ENCODE measurements at places on chromosomes 6 and 20.
A peak's percentile ranks its signal among the peaks of the same experiment; 100 is the strongest.

- no peak for DNase-seq
Observed at GRCh38 chr6:10463491-10464481, 48.9 kb upstream of the TFAP2A start.

DNA sequence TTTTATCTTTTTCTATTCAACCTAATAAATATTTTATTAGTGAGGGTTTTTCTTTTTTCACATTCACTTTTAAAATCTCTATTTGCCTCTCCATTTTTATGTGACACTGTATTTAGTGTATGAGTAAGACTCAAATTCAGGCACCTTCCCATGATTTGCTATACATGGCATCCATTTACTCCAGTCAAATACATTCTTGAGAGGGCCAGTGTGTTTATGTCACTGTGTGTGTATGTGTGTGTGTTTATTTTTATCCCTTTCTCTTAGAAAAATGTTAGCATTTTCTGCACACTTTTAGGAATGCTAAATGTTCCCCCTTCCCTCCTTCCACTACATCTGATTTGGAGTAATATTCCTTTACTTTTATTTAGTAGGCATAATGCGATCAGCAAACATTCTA lies 290.0 kb downstream of the PACRG start:
- no peak for DNase-seq

GRCh38 chr20:37365760-37366638 lies 20.1 kb downstream of the SRC start:
- no peak for DNase-seq

- no peak for DNase-seq
Observed at GRCh38 chr6:157443066-157443800, 62.2 kb downstream of the ZDHHC14 start.

DNA sequence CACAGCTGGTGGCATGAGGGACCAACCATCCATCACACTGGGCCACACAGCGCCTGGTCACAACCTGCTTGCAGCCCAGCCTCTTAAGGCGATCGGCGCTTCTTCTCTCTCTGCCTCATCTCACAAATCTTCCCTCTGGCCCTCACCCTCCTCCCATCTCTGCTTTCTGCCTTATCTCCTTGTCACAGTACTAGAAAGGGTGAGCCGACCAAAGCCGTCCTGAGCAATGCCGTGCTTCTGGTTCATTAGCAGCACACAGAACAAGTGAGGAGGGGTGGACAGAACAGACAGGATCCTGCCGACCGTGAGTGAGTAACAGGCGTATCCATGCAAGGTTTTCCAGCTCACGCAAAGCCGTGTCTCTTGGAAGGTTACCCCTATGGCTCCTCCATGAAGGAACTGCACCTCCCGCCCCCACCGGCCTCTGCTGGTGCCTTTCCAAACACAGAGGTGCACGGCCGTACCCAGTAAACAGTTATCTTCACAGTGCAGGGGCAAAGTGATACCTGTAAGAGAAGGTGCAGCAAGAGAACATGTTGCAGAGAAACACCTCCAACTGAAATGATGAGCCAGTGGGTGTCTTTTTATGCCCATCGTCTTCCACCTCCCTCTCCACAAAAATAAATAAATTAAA lies 331.7 kb downstream of the FARS2 start:
- no peak for DNase-seq

DNA sequence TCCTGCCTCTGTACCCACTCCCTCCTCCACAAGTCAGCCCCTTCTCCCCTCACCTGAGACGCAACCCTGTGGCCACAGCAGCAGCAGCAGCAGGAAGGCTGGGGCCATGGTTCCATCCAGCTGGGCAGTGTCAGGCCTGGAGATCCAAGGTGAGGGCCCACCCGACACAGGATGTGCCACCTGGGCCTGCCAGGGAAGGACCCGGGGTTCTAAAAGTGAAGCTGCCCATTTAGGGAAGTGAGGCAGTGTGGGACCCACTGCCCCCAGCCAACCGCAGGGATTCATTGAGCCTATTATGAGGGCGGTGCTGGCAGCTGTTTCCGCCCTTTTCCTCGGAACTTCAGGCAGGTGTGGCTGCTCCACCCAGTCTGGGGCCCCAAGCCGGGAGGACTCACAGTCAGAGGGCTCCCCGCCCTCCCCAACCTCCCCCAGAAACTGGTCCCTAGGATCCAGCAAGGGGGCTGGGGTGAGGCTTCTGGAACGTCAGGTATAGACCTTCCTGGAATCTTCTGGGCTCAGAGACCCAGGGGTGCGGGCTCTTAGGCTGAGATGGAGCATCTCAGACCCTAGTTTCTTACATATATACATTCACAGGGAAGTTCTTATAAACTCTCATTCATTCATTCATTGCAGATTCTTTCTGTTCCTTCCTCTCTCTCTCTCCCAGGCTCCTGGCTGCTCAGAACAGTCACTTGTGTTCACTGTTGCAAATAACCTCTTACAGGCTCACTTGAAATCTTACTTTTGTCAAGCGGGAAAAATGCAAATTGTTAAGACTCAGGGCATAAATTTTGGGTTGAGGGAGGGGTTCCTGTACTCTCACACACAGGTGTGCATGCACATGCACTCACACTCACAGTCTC lies at the start of gene TREML2:
Gene TREML2 (minus strand): TSS at position 249 of the 863 bp plus-strand sequence. CDS start 141 bp downstream, at position 108.
- no peak for DNase-seq

GRCh38 chr6:136335736-136336363 lies 46.2 kb upstream of the BCLAF1 start:
- DNase-seq, result no peak

- DNase-seq, result no peak
Observed at GRCh38 chr6:26027491-26028211, 59.6 kb upstream of the HFE start.

DNA sequence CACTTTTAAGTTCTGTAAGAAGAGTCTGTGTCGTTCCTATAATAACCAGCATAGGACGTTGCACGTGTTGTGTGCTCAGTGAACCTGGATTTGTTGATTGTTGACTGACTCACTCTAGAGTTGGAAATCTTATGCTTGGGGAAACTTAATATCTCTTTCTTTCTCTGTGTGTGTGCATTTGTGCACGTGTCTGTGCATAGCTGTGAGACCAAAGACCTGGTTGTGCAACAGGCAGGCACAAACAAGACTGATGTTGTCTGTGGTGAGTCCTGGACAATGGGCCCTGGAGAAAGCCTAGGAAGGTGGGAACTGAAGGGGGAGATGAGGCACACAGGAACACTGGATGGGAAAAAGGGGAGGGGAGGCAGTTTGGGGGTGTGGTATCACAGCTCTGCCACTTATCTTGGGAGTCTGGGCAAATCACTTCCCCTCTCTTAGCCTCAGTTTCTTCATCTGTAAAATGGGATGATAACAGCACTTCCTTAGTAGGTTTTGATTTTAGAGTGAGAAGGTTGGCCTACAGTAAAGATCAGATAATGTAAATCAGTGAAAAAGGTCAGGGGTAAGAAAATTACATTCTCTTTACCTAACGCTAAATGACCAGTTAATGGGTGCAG lies 8.4 kb downstream of the CD40 start:
- DNase-seq, result no peak

GRCh38 chr20:21377701-21378100 lies 19.6 kb downstream of the NKX2-4 start:
- DNase-seq, result no peak

- no peak for DNase-seq
Observed at GRCh38 chr20:33654680-33655161, 7.4 kb upstream of the C20orf144 start.

GRCh38 chr6:41921712-41921998 lies 356 bp downstream of the BYSL start:
- no peak for DNase-seq

DNA sequence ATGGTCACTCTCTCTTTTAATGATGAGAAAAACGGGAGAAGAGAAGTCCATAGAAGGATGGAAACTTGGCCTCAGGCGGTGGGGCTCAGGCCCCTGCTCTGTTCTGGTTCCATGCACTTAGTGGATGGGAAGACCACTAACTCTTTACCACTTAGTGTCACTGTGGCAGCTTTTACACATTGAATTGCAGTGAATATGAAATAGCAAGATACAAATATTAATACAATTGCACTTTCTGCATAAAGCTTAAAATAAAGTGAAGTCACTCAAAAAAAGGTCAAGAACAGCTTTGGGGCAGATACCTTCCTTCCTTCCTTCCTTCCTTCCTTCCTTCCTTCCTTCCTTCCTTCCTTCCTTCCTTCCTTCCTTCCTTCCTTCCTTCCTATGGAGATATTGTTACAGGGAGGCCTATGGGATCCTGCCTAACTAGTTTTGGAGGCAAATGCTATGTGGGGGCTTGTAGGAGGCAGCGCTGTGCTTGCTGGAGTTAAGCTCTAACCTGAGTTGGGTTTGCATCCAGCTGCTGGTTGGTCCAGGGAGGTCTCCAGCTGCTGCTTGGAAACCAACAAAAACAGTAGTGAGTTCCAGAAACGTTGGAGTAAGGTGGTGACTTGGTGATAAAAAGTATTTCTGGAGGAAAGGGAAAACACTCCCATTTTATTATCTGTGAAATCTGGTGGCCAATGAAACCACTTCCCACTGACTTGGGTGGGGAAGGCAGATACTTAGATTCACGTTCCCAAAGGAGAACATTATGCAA lies 62.3 kb upstream of the NKX2-2 start:
- DNase-seq, result no peak

GRCh38 chr20:61514396-61514795 lies 262.3 kb downstream of the CDH4 start:
- DNase-seq, result no peak

GRCh38 chr6:5674141-5674540 lies 332.6 kb downstream of the NRN1 start:
- no peak for DNase-seq

DNA sequence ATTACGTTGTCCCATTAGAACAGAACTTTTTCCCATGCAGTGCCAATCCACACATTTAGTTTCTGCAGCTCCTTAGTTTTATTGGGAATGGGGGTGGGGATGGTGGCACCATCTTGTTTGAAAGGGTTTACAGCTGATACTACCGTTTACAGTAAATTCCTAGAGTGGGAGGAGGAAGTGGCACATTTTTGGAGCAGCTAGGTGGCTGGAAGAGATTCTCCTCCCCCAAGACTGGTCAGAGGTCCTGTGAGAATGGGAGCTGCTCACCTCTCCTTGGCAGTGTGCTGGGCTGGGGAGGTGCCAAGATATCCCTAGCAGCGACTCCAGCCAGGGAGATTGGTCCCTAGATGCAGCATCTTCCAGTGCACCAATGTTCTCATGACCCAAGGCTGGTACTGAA lies 12.4 kb upstream of the CCN6 start:
- no peak for DNase-seq

DNA sequence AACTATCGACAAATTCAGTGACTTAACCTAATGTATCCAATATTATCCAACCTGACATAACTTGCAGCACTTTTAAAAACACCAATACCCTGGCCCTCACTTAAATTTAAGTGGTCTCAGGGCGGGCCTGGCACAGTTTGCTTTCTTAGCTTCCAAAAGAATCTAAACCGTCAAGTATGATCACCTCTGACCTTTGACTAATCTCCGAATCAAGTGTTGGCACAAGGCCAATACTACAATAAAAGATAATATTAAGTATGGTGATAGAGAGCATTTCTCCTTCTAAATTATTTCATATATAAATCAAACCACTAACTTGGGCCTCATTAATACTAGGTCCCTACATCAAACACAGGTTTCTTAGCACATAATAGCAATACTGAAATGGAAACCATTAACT lies 153.0 kb downstream of the PTPRK start:
- no peak for DNase-seq

DNA sequence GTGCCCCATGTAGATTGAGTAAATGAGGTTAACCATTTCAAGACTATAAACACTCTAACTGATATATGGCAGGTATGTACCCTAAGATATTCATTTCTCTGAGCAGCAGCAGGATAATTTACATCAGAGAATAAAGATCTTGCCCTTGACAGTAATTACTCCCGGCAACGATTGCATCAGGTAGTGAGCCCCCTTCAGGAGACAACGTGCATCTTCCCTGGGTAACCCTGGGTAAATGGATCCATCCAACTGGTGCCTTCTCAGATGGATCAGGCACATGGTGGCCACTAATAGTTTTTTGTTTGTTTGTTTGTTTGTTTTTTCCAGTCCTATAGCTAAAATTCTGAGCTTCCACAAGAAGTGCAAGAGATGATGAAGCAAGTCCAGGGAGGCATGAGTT lies 469.4 kb upstream of the SLC35B3 start:
- DNase-seq, result no peak

DNA sequence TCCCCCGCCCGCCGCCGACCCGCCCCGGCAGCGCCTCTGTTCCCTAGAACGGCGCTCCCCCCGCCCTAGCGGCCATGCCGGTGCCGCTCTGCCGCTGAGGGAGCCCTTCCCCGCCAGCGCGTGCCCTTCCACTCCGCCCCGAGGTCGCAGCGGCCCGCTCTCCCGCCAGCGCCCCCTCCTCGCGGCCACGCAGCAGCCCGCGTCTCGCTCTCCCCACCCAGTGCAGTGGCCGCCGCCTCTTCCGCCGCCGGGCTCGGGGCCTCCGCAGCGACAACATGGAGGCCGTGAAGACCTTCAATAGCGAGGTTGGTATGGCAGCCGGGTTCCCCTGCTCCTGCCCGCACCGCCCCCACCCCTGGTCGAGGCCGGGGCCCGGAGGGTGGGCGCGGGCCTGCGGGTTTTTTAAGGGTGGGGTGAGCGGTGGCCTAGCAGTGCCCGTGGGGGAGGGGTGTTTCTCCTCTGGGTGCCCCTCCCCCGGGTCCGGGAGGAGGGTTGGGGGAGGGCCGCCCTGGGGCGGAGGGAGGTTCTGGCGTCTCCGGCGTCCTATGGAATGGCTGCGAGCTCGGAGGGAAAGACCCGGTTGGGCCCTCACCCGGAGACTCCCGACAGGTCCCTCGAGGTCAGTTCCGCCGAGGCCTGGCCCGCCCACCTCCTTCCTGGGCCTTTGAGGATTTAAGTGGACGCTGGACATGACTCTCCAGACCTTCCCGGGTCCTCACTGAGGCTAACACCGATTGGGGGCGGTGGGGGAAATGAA lies 588 bp downstream of the SCAF8 start:
- peak; percentile 80 for DNase-seq

DNA sequence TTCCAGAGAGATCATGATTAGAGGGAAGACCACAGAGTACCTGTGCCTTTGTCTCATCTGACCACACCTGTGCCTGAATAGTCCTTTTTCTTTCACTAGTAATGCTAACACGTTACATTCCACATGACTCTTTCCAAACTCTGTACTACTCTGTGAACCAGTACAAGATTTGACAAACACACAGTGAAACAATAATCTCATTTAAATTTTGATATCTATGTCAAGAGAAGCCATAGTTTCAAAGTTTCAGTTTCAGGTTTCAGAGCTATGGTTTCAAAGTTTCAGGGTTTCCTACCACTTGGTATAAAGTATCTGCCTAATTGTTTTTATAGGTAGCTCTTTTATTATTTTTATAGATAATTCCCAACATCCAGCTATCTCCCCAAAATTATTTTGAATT lies 62.0 kb upstream of the PHACTR2 start:
- no peak for DNase-seq

DNA sequence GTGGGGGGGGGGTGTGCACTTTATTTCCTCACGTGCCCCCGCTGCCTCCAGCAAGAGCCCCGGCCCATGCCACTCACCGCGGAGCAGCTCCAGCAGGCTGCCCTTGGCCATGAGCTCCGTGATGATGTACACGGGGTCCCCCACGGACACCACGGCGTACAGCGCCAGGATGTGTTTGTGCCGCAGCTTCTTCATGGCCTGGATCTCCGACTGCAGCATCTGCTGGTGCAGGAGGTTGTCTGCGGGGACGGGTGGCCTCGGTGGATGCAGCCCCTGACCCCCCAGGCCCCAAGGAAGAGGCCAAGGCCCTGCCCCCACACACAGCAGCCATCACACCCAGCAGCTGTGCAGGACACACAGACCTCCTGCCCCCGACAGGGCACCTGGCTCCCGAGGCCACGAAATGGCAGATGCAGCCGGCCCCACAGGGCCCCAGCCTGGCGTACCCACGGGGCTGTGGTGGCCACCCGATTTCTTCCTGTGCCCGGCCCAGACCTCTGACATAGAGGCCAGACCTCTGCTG lies 4.7 kb downstream of the PTK6 start:
- DNase-seq, result no peak

GRCh38 chr6:128743974-128744765 lies 138.8 kb upstream of the LAMA2 start:
- DNase-seq, result no peak

Measured in stimulated activated CD8-positive, alpha-beta memory T cell treated with anti-CD3 and anti-CD28 coated beads, Interleukin-4, amount 100 ng/mL, for 4 hours (primary cell).